ENCODE measurements at places on chromosomes 2 and 18.

DNA sequence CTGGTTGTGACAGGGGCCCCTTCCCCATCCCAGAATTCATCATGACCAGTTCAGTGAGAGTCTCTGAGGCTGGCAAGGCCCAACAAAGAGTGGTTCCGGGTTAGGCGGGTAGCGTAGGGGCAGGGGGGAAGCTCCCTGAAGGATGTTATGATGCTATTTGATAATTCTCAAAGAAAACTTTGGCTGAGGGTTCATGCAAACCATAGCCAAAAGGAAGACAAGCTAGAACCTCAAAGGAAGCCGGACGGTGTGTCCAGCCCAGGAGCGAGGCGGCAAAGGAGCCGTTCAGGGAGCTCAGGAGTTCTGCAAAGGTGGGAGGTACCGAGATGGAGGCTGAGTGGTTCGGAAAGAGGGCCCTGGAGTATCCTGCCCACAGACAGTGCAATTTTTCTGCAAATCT, 226.8 kb upstream of the RAB6C start:
- no peak for DNase-seq

GRCh38 chr2:68362069-68362468, 3.0 kb upstream of the PLEK start:
- peak; percentile 78 for DNase-seq

- DNase-seq: no peak
Measured at GRCh38 chr18:394987-395362, 105.5 kb downstream of the COLEC12 start.

DNA sequence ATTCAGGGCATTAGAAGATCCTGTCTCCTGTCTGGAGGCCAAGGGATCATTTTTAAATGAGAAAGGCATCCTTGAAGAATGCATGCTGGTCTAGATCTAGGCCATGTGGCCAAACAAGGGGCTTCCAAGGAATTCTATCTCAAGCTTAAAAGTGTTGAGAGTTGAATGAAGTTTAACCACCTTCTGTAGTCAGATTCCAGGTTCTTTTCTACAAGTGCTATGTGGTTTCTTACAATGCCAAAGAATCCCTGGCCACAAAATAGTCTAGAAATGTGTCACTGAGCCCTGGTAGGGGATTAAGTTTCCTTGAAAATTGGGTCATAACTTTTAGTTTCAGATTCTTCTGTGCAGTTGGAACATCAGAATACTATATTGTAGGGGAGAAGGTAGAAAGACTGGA, 640.7 kb upstream of the ACVR2A start:
- no peak for DNase-seq

DNA sequence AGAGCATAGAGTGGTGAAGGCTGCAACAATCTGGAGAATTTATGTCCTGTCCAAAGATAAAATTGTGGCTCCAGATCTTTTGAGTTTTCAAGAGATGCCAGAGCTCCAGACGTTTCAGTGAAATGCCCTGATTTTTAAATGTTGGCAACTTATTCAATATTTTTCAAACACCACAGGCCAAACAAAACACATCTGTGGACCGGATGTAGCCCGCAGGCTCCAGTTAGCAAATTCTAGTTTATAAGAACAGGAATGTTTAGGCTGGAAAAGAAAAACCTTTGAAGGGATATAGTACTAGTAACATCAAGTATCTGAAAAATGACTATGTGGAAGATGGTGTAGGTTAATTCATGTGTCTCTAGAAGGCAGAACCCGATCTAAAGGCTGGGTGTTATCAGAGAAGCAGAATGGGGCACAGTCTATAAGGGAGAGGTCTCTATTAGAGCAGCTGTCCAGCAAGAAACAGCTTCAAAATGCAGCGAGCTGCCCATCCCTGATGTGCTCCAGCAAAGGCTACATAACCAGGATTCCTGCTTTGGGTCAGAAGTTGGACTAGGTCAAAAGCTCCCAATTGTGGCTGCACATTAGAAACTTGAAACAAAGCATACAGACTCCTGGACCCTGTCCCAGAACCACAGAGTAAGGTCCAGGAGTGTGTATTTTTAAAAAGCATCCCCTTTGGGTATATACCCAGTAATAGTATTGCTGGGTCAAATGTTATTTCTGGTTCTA, 105.9 kb downstream of the ANKRD44 start:
- DNase-seq: no peak

DNA sequence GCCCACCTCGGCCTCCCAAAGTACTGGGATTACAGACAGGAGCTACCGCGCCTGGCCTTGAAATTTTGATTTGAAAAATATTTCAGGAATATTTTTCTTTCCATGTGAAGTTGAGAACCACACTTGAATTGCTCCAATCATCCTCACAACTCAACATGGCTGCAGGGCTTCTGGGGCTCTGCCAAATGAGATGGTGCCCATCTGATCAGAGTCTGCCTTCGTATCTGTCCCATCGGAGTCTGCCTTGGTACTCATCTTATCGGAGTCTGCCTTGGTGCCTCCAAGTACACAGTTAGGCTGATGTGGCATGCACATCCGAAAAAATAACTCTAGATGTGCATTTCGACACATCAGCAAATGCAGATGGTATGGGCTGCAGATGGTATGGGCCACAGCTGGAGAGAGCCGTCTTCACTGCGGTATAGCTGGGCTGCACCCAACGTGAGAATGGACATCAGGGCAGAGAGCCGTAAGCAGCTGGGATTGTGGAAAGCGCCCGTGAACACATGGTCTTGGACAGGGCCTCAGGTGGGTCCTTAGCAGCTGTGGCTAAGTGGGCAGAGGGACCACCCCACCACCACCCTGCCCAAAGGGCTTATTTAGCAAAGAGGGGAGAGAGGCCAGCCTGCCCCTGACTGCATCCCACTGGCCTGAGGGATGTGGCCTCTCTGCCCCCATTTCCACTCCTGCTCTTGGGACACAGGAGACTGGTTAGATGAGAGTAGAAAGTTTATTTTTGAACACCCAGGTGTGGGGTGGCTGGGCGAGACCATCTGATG, 52.1 kb upstream of the RBM44 start:
- no peak for DNase-seq

DNA sequence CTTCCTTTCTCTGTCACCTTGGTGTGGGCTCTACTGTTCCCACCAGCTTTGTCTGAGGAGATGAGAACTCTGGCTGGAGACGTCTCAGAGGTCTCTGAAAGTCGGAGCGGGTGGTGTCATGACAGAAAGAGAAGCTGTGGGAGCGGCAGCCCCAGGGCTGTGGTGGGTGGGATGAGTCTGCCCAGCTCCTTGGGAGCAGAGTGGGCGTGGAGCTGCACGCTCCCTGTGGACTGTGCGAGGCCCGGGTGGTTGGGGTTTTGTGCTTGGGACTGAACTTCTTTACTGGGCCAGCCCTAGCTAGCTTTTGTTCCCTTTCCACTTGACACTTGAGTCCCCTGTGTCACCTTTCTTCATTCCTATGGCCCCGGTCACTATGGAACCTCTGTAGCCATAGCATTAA, 10.4 kb downstream of the TOGARAM2 start:
- no peak for DNase-seq

- DNase-seq: no peak
Measured at GRCh38 chr2:198312596-198313483, 508.4 kb downstream of the PLCL1 start.

DNA sequence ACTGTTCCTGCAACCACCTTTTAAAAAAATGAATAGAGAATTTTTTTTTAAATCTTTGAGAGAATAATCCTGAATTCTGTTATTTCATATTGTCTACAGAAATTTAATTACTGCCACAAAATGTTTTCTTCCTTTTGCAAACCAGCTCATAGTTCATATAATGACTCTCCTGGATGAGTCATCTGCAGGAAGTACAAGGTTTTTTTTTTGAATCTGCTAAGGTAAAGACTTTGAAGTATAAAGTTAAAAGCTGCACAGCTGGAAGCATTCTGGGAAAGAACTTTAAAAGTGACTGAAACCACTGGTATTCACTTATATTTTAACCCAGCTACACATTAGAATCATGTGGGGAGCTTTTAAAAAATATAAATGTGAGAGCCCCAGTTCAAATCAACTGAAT, 25.4 kb downstream of the SESTD1 start:
- DNase-seq: no peak

- DNase-seq: no peak
Measured at GRCh38 chr2:7007488-7007845, 90.3 kb downstream of the RNF144A start.

GRCh38 chr2:46657042-46657504, 177.7 kb downstream of the TMEM247 start:
- DNase-seq: no peak

DNA sequence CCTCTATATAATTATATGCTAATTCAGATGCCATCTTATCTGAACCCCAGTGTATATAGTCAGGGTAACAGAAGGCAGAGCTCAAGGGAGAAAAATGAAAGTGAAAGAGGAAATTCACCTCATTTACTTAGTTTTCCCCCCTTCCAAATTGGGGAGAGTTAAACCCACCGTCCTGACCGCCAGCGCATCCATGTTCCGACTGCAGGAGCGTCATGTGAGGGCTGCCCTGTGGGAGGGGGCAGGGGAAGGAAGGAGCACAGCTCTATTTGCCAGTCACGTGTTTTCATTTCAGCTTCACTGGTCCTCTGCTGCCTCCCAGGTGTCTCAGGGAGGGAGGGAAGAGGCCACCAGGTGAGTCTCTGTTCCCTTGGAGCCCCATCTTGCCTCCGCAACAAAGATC, 13.2 kb downstream of the CNNM4 start:
- peak; percentile 35 for DNase-seq
